ENCODE measurements at places on chromosomes 11 and 22. TPM values are rescaled to one million over a fixed set of nuclear protein-coding genes. Genes with fewer than 3 reads are reported as not detected.

ACRV1 gene
- 0.56 TPM for polyA plus RNA-seq

APOA1 gene
- polyA plus RNA-seq: 12.6 TPM

SYNGR1 gene
- 16.2 TPM for polyA plus RNA-seq

PAMR1 gene
- polyA plus RNA-seq: not detected

ANO5 gene
- polyA plus RNA-seq: 4.5 TPM

STK33 gene
- 6.0 TPM for polyA plus RNA-seq

RFPL2 gene
- polyA plus RNA-seq: 6.4 TPM

FOLR1 gene
- not detected for polyA plus RNA-seq

ASCL2 gene
- polyA plus RNA-seq: not detected

PRAME gene
- not detected for polyA plus RNA-seq

CECR2 gene
- 0.75 TPM for polyA plus RNA-seq

ZNF214 gene
- polyA plus RNA-seq: 4.1 TPM

CRYAB gene
- 517 TPM for polyA plus RNA-seq

RASSF10 gene
- 0.08 TPM for polyA plus RNA-seq

TMEM191C gene
- polyA plus RNA-seq: 4.4 TPM

HBG1 gene
- polyA plus RNA-seq: not detected

MRGPRX3 gene
- not detected for polyA plus RNA-seq

PHLDB1 gene
- 28.3 TPM for polyA plus RNA-seq

TTC36 gene
- polyA plus RNA-seq: not detected

YPEL4 gene
- 1.0 TPM for polyA plus RNA-seq

GNG3 gene
- 1,510 TPM for polyA plus RNA-seq

ABTB2 gene
- polyA plus RNA-seq: 1.0 TPM

TAF10 gene
- polyA plus RNA-seq: 88.1 TPM

PLEKHA7 gene
- polyA plus RNA-seq: 0.27 TPM

MPPED2 gene
- polyA plus RNA-seq: 13.2 TPM

C11orf91 gene
- not detected for polyA plus RNA-seq

PLET1 gene
- not detected for polyA plus RNA-seq

TMEM25 gene
- 41.0 TPM for polyA plus RNA-seq

EHF gene
- polyA plus RNA-seq: not detected

All from Purkinje cell (primary cell).